ENCODE measurements at places on chromosomes 5 and 9.

DNA sequence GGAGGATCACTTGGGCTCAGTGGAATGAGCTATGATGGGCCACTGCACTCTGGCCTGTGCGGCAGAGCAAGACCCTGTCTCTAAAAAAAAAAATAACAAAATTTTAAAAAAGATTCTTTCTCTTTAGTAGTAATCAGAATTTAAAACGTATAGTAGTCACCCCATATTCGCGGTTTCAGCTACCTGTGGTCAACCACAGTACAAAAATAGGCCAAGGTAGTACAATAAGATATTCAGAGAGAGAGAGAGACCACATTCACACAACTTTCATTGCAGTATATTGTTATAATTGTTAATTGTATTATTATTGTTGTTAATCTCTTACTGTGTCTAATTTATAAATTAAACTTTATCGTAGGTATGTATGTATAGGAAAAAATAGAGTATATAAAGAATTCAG, 18.7 kb downstream of the INIP start:
- DNase-seq: no peak

GRCh38 chr5:78648359-78649210, at the start of gene LHFPL2:
Gene LHFPL2 (minus strand): TSS chr5:78648772. CDS start chr5:78510213, 138,559 bp downstream.
- peak; percentile 71 for DNase-seq

DNA sequence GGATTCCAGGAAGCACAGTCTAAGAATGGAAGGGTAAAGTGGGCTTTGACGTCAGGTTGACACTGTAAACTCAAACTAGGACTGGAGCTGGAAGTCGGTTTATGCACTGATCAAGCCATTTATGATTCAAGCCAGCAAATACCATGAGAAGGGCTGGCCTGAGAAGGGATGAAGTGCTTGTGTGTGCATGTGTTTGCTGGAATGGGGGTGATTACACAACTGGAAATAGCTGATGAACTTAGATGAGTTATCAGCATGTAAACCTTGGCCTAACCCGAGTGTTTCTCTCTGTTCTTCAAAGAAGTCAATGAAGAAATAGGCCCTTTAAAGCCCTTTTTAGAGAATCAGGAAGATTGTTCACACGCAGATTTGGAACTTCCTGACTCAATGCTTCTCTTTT, 287.6 kb downstream of the RFX3 start:
- no peak for DNase-seq

GRCh38 chr5:38598994-38599617, 42.7 kb upstream of the LIFR start:
- peak; percentile 33 for DNase-seq

GRCh38 chr9:129182625-129183494, 4.8 kb upstream of the IER5L start:
- peak; percentile 24 for DNase-seq

DNA sequence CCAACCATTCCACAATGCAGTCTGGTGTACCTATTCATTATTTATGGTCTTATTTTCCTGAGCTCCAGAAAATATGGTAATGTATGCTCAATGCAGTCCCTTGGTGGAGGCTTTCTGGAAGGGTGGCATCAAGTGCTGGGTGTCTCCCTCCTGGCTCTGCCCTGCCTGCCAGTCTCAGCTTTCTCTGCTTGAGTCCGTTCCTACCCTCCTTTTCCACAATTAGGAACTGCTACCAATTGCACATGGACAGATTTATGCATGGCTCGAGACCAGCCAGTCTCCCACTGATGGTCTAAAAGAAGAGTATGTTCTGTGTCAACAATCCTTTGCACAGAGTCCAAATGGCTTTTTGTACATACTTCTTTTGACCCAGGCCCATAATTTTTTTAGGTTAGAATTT, 189.8 kb downstream of the TLE1 start:
- no peak for DNase-seq

- peak; percentile 75 for DNase-seq
Measured at GRCh38 chr9:97307091-97307490, 368 bp upstream of the CCDC180 start.

- no peak for DNase-seq
Measured at GRCh38 chr5:143491646-143492045, 88.2 kb upstream of the NR3C1 start.
